ENCODE measurements at places on chromosomes 7 and 10.

DNA sequence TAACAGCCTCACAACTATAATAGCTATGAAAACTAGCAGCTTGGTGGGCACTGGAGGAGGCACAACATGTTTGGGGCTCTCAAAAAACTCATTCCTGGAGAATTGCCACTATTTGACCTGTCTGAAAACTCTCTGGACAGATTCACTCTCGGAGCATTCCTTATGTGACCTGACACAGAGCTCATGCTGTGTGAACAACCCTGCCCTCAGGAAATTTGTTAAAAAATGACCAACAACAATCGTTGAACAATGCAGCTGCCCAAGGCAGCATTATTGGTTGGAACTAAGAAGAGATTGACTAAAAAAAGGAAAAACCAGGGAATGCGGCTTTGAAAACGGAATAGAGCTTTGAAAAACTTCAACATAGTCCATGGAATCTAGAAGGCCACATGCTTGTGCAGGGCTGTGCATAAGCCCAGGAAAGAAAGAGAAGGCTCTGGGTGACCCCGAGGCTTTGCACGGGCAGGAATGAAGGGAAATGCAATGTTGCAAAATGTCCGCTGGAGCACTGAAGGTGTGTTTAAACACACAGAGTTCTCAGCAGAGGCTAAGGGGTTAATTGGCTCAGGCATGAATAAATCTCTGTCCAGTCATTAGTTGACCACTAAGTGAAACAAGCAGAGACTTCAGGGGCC lies 52.8 kb downstream of the NAMPT start:
- DNase-seq: no peak

GRCh38 chr7:18405726-18406125 lies 89.8 kb upstream of the HDAC9 start:
- no peak for DNase-seq

GRCh38 chr10:47257396-47258120 lies 42.4 kb upstream of the GDF10 start:
- peak; percentile 56 for DNase-seq

GRCh38 chr7:88268051-88268450 lies 38.6 kb downstream of the STEAP4 start:
- no peak for DNase-seq

DNA sequence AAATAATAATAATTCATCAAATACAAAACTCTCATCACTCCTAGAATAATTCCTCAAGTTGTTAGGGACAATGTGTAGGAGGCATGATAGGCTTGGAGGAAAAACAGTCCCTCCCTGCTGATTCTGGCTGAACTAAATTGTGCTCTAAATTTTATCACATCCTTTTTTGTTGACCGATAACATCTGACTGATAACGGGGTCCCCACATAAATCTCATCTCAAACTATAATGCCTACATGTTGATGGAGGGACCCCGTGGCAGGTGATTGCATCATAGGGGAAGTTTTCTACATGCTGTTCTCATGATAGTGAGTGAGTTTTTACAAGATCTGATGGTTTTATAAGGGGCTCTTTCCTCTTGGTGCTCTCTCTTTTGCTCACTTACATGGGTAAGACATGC lies 1043.5 kb upstream of the SORCS1 start:
- no peak for DNase-seq

All from CD4-positive, alpha-beta T cell treated with Interleukin-12 subunit alpha and Interleukin-12 subunit beta, for 1 hour (primary cell).